ENCODE measurements at places on chromosomes 11 and 22. TPM values are rescaled to one million over a fixed set of nuclear protein-coding genes. Genes with fewer than 3 reads are reported as not detected.
A peak's percentile ranks its signal among the peaks of the same experiment; 100 is the strongest.

DNA sequence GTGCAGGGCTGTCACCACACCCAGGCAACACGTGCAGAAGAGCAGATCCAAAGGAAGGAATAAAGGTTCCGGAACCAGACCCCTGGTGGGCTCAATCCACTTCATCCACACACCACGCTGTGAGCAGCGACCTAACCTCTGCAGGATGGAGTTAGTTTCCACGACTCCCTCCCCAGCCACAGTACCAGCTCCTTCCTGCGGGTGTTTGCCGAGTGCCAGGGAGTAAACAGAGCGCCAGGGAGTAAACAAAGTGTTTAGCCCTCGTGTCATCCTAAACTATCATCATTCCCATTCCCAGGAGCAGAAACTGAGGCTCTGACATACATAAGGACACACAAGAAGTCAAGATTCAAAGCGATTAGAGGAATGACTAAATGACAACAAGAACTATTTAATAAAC, 261.3 kb downstream of the MN1 start:
- no peak for DNase-seq

DNA sequence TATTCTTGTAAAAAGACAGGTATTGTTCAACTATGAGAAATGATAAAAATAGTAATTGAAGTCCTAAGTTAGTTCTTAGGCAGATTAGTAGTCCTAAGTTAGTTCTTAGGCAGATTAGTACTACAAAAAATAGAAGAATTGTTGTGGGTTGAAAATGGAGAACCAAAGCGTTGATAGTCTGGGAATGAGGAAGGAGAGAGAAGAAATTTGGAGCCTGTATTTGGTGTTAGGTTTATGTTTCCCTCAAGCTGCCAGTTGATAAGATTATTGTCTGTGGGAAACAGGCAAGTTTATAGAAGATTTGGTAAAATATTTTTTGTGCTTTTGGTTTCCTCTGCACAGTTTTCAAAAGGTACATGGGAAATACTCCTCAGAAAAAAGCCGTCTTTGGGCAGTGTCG, 3.6 kb downstream of the BCO2 start:
- DNase-seq: no peak

DNA sequence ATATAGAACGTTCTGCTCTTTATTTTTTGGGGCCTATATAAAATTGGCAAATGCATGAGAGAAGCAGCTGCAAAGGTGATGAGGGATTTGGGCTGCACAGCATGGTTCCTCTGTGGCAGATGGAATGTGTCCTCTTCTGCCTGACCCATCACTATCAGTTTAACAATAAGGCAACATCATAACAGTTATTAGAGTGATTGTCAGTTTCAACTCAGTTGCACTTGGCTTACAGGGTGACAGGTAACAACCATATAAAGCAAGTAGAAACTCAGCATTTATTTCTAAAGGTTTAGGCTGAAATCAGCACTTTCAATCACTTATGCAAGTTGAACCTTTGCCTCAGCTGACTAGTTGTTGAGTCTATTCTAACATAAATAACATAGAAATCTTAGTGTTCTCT, 935.4 kb upstream of the CHORDC1 start:
- DNase-seq: no peak

- DNase-seq: no peak
These were observed 37.7 kb upstream of the ADORA2A start for GRCh38 chr22:24389680-24390079.

GRCh38 chr11:121512468-121513465, 60.0 kb upstream of the SORL1-AS1 start:
- no peak for DNase-seq

DNA sequence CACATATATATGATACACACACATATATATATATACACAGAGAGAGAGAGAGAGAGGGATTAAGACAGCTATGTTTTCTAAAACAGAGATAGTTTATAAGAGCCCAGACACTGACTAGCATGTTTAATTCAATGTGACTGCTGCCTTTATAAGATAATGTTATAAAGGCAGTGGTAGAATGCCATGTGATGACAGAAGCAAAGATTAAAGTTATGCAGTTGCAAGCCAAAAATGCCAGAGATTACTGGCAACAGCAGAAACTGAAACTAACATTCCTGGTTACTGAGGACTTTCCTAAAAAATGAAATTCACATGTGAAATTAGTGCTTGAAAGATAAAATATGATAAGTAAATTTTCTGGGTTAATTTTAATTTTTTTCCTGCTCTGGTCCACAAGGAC, 1888.9 kb downstream of the LRRC4C start:
- DNase-seq: no peak

- no peak for DNase-seq
These were observed 12.9 kb downstream of the MS4A10 start for GRCh38 chr11:60797846-60798630.

GRCh38 chr22:26610996-26611395, 6.8 kb downstream of the CRYBB1 start:
- DNase-seq: no peak

GRCh38 chr11:15182372-15182771, 67.6 kb downstream of the INSC start:
- no peak for DNase-seq

DNA sequence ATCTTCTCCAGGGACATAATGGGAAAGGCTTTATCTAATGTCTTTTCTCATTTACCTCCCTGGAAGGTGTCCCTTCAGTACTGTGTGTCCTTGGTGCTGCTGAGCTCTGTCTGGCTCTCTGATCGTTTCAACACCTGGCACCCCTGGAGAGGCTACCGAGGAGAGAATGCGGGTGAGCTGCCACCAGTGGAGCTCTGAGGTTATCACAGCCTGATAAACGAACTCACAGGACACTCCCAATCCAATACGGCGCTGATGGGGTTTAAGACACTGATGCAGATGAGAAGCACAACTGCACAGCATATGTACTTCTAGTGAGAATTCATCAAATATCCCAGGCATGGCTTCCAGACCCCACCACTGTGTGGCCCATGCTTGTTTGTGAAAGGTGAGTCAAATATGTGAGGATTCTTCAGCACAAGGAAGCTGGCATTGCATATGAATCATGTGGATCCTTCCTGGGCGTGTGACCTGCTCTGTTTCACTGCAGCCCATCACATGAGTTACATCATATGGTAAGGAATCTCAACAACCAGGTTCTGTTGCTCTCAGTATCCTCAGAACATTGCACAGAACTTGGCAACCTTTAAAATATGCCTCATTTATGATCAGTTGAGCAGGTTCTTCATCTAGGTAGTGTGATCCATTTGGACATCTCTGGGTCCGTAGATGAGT, 34.8 kb upstream of the VWA5A start:
- no peak for DNase-seq

DNA sequence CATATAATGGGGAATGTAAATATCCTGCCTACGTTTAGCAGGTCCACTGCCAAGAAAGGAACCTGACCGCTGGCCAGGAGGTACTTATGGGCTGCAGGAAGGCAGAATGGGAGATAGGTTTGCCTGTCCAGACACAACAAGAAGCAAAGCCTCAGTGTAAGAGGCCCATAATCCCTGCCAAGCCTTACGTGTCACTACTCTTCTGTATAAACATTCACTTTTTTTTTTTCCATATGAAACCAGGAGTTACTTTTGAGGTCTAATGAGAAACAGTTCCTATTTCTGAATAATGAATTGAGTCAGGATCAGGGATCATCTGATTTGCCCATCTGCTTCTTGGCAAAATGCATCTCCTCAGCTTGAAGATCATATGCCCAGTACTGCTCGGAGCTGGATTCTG, 230.2 kb downstream of the NTM start:
- no peak for DNase-seq

- DNase-seq: no peak
These were observed 13.0 kb upstream of the SLC39A13 start for GRCh38 chr11:47395223-47396048.

DNA sequence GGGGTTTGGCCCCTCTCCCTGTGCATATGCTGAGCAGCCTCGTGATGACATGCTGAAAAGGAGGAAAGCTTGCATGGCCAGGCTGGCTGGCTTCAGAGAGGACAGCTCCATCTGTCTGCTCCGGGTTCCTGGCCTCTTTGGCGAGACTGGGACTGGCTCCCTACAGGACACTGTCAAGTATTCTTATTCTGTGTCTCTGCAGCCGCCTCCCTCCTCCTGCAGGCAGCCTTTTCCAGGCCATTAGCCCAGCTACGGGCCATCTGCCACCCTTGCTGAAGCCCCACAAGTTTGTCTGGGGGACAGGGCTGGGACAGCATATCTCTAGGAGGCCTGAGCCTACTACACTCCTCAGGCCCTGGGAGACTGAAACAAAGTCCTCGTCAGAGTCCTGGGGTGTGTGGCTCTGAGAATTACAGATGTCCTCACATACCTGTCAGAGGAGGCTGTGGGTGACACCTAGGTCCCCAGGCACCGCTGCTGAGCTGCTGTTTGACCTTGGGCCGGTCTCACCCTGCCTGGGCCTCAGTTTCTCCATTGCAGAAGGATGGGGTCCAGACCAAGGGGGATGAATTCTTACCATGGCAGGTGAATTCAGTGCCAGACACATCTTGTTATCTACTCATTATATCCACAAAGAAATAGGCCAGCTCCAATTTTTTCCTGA, 11.0 kb downstream of the MRGPRG start:
- DNase-seq: no peak

DNA sequence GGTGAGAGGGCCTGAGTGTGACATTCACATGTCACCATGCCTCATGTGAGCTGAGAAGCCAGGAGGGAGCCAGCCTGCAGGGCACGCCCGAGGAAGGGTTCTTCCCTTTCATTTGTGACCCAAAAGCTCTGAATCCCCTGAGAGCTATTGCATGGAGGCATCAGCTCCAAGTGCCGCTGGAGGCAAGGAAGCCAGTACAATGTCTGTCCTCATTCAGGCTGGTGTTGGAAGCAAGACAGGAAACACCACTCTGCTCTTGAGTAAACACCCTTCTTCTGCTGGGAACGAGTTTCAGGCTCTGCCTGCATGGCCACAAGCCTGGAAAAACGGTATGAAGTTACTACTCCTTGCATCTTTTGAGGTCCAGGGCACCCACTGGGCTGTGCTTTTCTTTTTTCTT, 83.8 kb upstream of the LARGE1 start:
- DNase-seq: no peak

- no peak for DNase-seq
These were observed 14.2 kb downstream of the P2RY6 start for GRCh38 chr11:73286240-73286810.

DNA sequence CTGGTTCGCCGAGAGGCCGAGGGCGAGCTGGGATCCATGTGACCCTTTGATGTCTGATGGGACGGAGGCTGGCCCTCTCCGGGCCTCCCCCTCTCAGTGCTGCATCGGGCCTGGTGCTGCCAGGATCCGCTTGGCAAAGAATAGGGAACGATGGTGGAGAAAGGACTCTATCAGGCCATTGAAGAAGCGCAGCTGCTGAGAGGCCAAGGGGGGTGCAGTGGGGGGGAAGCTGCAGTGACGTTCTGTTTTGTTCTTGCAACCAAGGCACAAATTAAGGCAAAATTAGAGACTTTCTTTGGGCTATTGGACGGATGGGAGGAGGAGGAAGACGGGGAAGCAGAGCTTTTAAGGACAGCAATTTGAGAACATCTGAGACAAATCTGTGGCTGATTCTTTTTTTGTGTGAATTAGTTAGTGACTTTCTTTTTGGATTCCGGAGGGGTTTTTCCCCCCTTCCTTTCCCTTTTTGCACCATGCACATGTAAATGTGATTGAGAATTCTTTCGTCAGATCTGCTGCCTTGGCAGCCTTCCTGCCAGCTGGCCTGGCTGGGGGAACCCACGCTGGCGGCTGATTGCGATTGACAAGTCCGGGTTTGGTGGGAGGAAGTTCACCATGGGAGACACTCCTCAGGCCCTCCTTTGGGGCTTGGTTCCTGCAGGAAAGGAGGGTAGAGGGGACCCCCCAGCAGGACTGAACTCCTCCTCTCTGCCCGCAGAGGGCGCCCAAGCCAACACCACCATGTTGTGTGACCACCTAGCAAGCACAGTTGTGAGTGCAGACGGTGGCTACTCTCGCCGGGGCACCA, 214.6 kb downstream of the NTM start:
- no peak for DNase-seq

- no peak for DNase-seq
These were observed 13.4 kb downstream of the IFT46 start for GRCh38 chr11:118552341-118552740.

DNA sequence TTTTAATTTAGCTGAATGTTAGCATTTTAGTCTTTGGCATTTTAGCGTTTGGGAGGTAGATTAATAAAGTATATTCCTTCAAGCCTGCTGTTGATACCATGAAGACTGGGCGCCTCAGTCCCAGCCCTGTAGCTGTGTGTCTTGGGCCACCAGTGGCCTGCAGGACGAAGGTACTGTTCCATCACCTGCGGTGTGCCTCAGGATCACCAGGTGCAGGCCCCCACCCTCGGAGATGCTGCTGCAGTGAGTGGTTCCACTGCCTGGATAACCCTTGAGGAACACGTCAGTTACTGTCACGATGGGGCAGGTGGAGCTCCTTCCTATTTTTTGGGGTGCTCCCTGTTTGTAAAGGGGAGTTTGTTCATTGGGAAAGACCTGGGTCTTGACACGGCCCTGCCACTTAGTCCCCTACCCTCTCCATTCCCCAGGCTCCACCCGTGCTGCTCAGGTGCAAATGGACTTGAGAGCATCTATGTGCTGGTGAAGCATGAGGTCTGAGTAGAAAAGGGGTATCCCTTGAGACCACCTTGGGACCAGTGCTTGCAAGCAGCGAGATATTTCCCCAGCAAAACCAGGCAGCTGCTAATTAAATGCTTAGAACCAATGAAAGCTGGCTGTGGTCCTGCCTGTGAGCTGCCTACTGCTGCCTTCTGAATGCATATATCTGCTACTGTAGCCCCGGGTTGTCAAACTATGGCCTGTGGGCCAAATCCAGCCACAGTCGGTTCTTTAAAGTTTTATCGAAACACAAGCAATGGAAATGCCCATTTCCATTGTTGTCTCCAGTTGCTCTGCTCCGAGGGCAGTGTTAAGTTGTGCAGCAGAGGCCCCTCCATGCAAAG, 28.7 kb downstream of the INCENP start:
- DNase-seq: peak; percentile 14

DNA sequence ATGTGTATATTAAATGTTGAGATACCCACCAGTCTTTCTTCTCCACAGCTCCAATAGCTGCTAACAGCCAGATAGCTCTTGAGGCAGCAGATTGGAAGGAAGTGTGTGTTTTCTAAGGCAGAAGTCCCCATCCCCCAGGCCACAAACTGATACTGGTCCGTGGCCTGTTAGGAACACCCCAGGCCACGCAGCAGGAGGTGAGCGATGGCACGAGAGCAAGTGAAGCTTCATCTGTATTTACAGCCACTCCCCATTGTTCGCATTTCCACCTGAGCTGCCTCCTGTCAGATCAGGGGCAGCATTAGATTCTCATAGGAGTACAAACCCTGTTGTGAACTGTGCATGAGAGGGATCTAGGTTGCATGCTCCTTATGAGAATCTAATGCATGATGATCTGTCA, 12.7 kb downstream of the CCDC73 start:
- DNase-seq: no peak

Gene MMP13
- not detected for total RNA-seq

Gene KRTAP5-2
- not detected for total RNA-seq

Gene CCDC116
- 0.33 TPM for total RNA-seq

Gene ABCG4
- total RNA-seq: not detected

Gene OMP
- not detected for total RNA-seq

Gene KCNJ4
- not detected for total RNA-seq

Gene ACCS
- total RNA-seq: 41.1 TPM

Data from activated CD4-positive, alpha-beta memory T cell treated with anti-CD3 and anti-CD28 coated beads, Interleukin-2, amount 10 ng/mL, durations not matched to agents 7 days and 5 days (primary cell).